Naive thymus-derived CD4-positive, alpha-beta T cell (primary cell): ENCODE measurements at places on chromosomes 5 and 9. TPM values are rescaled to one million over a fixed set of nuclear protein-coding genes. Genes with fewer than 3 reads are reported as not detected.
A peak's percentile ranks its signal among the peaks of the same experiment; 100 is the strongest.

DNA sequence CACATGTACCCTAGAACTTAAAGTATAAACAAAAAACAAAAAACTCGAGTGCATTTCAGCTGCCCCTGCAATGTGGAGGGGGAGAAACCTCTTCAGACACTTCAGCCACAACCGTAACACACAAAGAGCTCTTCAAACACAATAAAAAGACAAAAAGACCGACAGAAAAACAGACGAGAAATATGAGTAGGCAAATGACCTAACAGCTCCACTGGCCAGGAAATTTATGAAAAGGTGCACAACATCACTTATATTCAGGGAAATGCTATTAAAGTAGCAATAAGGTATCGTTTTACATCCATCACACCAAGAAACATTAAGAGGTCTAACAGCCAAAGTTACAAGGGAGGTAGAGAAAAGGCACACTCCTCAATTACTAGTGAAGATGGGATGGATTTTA lies 6.2 kb downstream of the ZBED3 start:
- H3K27me3 ChIP-seq, result no peaks in the 10 kb centered on the region
- no peaks in the 10 kb centered on the region for H3K36me3 ChIP-seq
- no peak overlapping the region for H3K27ac ChIP-seq
- DNase-seq, result no peak
- H3K4me1 ChIP-seq, result peaks cover 4% of the 10 kb centered on the region

DNA sequence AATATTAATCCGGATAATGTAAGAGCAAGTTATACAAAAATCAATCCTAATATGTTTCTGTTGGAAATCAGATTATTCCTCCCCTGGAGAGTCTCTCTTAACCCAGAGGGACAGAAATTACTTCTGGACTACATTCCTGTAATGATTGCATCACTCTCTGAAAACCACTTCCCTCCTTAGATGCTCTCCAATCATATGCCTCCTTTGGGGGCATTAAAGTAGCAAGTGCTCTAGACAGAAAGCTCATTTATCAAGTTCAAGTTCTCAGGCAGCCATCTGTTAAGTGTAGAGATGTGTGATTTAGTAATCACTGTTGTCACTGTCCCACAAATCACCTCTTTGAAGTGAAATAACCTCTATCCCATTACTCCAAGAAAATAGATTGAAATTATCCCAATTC lies 247.1 kb downstream of the SLCO4C1 start:
- H3K4me1 ChIP-seq, result no peaks in the 10 kb centered on the region
- H3K36me3 ChIP-seq, result no peaks in the 10 kb centered on the region
- H3K27me3 ChIP-seq, result no peaks in the 10 kb centered on the region
- no peak overlapping the region for H3K4me3 ChIP-seq
- DNase-seq, result no peak

DNA sequence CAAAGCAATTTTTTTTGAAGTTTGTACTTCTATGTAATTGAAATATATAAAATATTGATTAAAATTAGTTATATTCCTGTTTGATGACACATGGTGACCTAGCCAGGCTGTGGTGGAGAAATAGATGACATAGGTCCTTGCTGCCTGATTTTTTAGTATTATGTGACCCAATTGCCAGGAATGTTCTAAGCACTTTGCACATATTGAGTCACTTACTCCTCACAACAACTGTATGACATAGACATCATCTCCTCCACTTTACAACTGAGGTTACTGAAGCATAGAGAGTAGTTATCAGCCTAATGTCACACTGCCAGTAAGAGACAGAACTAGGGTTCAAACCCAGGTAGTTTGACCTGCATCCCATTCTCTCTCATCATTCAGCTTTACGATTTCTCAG lies 26.2 kb upstream of the SNX18 start:
- H3K27ac ChIP-seq, result no peak overlapping the region
- H3K27me3 ChIP-seq, result no peaks in the 10 kb centered on the region
- no peak overlapping the region for H3K4me3 ChIP-seq
- no peak for DNase-seq

- no peak overlapping the region for H3K27ac ChIP-seq
- no peak for DNase-seq
- H3K4me3 ChIP-seq, result no peak overlapping the region
Measured at GRCh38 chr5:2735996-2736395, 15.5 kb downstream of the IRX2 start.

- no peaks in the 10 kb centered on the region for H3K27me3 ChIP-seq
- peak overlapping the region; percentile 99 for H3K27ac ChIP-seq
- H3K36me3 ChIP-seq, result peaks cover 63% of the 10 kb centered on the region
Measured at GRCh38 chr5:132488590-132488989, 2.0 kb downstream of the IRF1 start.

GRCh38 chr5:173919443-173919842 lies 31.3 kb downstream of the CPEB4 start:
- DNase-seq, result no peak
- no peaks in the 10 kb centered on the region for H3K36me3 ChIP-seq
- no peaks in the 10 kb centered on the region for H3K27me3 ChIP-seq

DNA sequence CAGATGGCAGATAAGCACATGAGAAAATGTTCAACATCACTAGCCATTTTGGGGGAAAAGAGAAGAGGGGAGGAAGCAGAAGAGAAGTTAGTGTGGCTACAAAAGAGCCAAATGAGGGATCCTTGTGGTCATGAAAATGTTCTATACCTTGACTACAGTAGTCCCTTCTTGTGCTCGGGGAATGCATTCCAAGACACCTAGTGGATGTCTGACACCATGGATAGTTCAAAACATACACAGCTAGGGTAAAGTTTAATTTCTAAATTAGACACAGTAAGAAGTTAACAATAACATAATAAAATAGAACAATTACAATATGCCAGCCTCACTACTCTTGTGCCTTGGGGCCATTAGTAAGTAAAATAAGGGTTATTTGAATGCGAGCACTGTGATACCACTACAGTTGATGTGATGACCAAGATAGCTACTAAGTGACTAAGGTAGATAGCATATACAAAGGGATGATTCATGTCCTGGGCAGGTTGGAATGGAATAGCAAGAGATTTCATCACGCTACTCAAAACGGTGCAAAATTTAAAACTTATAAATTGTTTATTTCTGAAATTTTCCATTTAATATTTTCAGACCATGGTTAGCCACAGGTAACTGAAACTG lies 344.1 kb downstream of the NR2F1-AS1 start:
- no peak for DNase-seq
- no peaks in the 10 kb centered on the region for H3K27me3 ChIP-seq
- H3K27ac ChIP-seq, result no peak overlapping the region
- H3K36me3 ChIP-seq, result no peaks in the 10 kb centered on the region
- H3K4me3 ChIP-seq, result no peak overlapping the region
- no peaks in the 10 kb centered on the region for H3K4me1 ChIP-seq

DNA sequence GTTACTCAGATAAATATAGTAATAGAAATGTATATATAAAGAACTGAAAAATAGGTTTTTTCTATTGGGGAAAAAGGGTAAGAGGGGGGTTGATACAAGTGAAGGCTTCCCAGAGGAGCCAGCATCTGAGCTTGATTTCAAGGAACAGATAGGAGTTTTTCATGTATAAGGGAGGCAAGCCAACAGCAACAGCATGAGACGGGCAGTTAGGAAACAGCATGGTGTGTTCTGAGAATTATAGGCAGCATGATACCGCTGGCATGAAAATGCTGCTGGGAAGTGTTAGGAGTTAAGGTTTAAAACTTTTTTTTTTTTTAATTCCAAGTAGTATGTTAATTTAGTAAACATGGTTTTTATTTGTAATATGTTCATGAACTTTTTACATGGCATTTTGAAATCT lies 9.7 kb downstream of the CDC37L1 start:
- peaks cover 4% of the 10 kb centered on the region for H3K4me1 ChIP-seq
- peaks cover 11% of the 10 kb centered on the region for H3K36me3 ChIP-seq
- H3K4me3 ChIP-seq, result no peak overlapping the region

GRCh38 chr9:14348373-14349145 lies 34.6 kb upstream of the NFIB start:
- no peak overlapping the region for H3K27ac ChIP-seq
- H3K4me1 ChIP-seq, result no peaks in the 10 kb centered on the region
- no peaks in the 10 kb centered on the region for H3K36me3 ChIP-seq
- H3K4me3 ChIP-seq, result no peak overlapping the region
- H3K27me3 ChIP-seq, result no peaks in the 10 kb centered on the region

DNA sequence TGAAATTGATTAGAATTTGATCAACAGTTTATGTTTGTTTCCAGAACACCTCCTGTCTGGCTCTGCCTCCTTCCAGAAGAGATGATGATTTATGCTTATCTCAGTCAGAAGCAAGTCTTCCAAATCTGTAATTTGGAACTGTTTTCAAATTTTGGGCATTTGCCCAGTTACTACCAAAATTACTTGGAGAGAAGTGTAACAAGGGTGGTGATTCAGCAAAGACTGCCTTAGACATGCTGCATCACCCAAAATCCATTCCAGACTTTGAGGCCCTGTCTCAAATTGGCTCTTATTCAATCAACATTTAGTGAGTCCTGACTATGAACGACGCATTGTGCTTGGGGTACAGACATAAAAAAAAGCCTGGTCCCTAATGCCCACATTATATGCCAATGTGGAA lies 89.4 kb downstream of the SH3TC2 start:
- DNase-seq, result no peak
- no peaks in the 10 kb centered on the region for H3K27me3 ChIP-seq
- H3K36me3 ChIP-seq, result no peaks in the 10 kb centered on the region
- no peak overlapping the region for H3K4me3 ChIP-seq
- no peak overlapping the region for H3K27ac ChIP-seq

- H3K4me3 ChIP-seq, result no peak overlapping the region
- H3K27ac ChIP-seq, result no peak overlapping the region
- H3K36me3 ChIP-seq, result no peaks in the 10 kb centered on the region
- no peak for DNase-seq
Measured at GRCh38 chr9:121222524-121223171, 21.0 kb upstream of the RAB14 start.

Gene IGIP
- total RNA-seq, result 4.6 TPM

Gene IFNA13
- not detected for total RNA-seq

- no peak for DNase-seq
- H3K27ac ChIP-seq, result no peak overlapping the region
- no peak overlapping the region for H3K4me3 ChIP-seq
- H3K36me3 ChIP-seq, result no peaks in the 10 kb centered on the region
- H3K27me3 ChIP-seq, result no peaks in the 10 kb centered on the region
Measured at GRCh38 chr9:89929315-89929672, 324.5 kb downstream of the GADD45G start.

GRCh38 chr9:138071731-138072130 lies 194.1 kb downstream of the CACNA1B start:
- H3K27ac ChIP-seq, result no peak overlapping the region
- no peaks in the 10 kb centered on the region for H3K27me3 ChIP-seq
- DNase-seq, result no peak
- H3K4me3 ChIP-seq, result no peak overlapping the region
- H3K36me3 ChIP-seq, result no peaks in the 10 kb centered on the region

DNA sequence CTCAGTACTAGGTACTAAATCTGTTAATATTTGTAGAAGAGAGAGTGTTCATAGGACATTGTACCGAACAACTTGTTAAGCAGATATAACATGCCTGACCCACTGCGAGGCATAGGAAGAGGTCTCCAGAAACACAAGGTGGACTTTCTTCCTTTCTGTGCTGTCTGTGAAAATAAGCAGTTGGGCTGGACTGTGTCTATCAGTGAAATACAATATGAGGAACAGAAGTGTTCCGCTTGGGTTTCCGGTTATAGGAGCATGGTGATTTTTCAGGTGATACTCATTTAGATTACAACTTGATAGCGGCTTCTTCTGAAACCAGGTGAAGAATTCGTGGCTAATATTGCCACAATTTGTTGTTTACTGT lies 60.9 kb upstream of the TLR4 start:
- H3K36me3 ChIP-seq, result no peaks in the 10 kb centered on the region
- no peak overlapping the region for H3K27ac ChIP-seq

DNA sequence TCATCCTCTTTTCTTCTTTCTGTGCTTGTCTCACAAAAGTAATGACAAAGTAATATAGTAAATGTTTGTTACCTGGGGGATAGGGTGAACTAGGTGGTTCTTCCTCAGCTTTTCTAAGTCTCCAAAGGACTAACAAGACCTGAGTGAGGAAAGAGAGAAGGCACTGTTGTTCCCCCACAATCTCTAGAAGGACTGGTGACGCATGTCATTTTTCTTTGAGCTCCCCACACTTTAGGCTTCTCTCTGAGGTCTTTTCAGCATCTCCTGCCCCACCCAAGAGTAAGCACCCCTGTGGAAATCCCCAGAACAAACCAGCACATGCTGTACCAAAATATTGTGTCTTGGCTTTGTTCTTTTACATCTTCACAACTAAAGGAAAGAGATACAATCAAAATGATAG lies 2.4 kb upstream of the IL7R start:
- no peaks in the 10 kb centered on the region for H3K27me3 ChIP-seq
- peak overlapping the region; percentile 98 for H3K27ac ChIP-seq
- peak; percentile 97 for DNase-seq

- peak overlapping the region; percentile 31 for H3K4me3 ChIP-seq
- no peaks in the 10 kb centered on the region for H3K4me1 ChIP-seq
- H3K27ac ChIP-seq, result no peak overlapping the region
- no peaks in the 10 kb centered on the region for H3K36me3 ChIP-seq
- H3K27me3 ChIP-seq, result peaks cover 7% of the 10 kb centered on the region
- peak; percentile 4 for DNase-seq
Measured at GRCh38 chr9:33748633-33749304, 46.6 kb upstream of the PRSS3 start.

GRCh38 chr9:121618504-121618903 lies 32.9 kb upstream of the DAB2IP start:
- no peaks in the 10 kb centered on the region for H3K4me1 ChIP-seq
- H3K27me3 ChIP-seq, result no peaks in the 10 kb centered on the region
- H3K4me3 ChIP-seq, result no peak overlapping the region
- no peak overlapping the region for H3K27ac ChIP-seq
- H3K36me3 ChIP-seq, result no peaks in the 10 kb centered on the region

- no peaks in the 10 kb centered on the region for H3K27me3 ChIP-seq
- no peak overlapping the region for H3K4me3 ChIP-seq
- peaks cover 8% of the 10 kb centered on the region for H3K4me1 ChIP-seq
- no peaks in the 10 kb centered on the region for H3K36me3 ChIP-seq
- no peak overlapping the region for H3K27ac ChIP-seq
Measured at GRCh38 chr9:69023650-69024049, 9.7 kb upstream of the PRKACG start.

DNA sequence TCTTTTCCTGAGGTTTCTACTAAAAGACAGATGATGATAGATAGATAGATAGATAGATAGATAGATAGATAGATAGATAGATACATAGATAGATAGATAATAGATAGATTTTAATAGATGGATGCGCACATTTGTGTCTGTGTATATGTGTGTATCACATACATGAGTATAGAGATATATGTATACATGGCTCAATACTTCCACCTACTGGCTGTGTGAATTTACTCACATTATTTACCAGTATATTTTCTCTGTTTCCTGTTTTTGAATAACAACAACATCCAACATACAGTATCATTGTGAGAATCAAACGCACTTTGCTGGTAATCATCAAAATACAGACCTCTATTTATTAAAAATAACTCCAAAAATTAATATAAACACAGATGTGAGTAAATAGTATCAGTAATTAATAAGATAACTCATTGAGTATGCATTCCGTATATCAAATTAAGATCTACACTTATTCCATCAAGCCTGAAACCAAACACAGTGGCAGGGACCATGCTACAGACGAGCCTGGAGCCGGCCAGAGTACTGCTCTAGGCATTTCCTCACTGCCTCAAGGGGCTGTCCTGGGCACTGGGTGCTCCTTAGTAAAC lies 338.0 kb downstream of the SEMA5A start:
- no peak for DNase-seq
- H3K27me3 ChIP-seq, result no peaks in the 10 kb centered on the region
- no peaks in the 10 kb centered on the region for H3K36me3 ChIP-seq
- no peaks in the 10 kb centered on the region for H3K4me1 ChIP-seq

- no peak overlapping the region for H3K4me3 ChIP-seq
- H3K27me3 ChIP-seq, result no peaks in the 10 kb centered on the region
- no peak for DNase-seq
- no peak overlapping the region for H3K27ac ChIP-seq
Measured at GRCh38 chr5:91177085-91177484, 206.0 kb downstream of the ARRDC3 start.

- no peak for DNase-seq
- peaks cover 69% of the 10 kb centered on the region for H3K4me1 ChIP-seq
- H3K36me3 ChIP-seq, result peaks cover 34% of the 10 kb centered on the region
Measured at GRCh38 chr9:89457376-89457855, 40.5 kb downstream of the SEMA4D start.

Gene OR1L6
- total RNA-seq, result not detected
